ENCODE measurements at places on chromosomes 5 and 9. TPM values are rescaled to one million over a fixed set of nuclear protein-coding genes. Genes with fewer than 3 reads are reported as not detected.

GRCh38 chr9:14307989-14308852, 5.7 kb downstream of the NFIB start:
- no peak for DNase-seq

The PCDHB10 gene
- total RNA-seq, result 2.5 TPM

DNA sequence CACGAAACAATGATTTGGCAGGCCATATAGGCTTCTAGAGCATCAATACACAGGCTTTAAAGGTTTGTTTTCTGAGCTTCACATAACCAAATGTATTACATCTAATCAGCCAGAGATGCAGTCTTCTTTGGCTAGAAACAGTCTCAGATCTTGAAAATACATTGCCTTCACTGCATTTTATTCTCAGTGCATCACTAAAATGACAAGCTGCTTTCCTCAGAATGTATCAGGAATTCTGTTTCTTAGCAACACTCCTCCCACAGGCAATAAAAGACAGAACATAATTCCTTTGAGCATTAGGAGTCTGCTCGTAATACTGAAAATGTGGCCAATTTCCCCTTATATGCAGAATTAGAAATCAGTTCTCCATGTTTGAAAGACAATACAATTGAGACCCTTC, 36.9 kb downstream of the FEM1C start:
- DNase-seq, result no peak

GRCh38 chr9:29456940-29457339, 1883.7 kb upstream of the C9orf72 start:
- no peak for DNase-seq

GRCh38 chr9:104775574-104775936, 11.6 kb downstream of the NIPSNAP3B start:
- no peak for DNase-seq

DNA sequence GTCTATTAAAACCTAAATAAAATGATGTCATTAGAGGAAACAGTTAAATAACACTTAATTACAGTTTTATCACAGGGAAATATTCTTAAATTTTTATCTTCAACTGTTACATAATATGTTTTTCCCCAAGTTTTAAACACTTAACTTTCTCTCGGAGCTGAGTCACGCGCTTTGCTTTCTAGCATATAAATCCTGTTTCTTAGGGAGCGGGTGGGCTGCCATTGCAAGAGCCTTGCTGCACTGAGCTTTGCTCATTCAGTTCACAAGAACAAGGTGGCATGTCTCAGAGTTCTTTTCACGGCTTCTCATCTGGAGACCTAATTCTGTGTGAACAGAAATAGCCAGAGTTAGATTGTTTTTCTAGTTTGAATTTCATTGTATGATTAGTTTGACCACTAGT, 166.1 kb downstream of the ZSWIM6 start:
- DNase-seq, result no peak

DNA sequence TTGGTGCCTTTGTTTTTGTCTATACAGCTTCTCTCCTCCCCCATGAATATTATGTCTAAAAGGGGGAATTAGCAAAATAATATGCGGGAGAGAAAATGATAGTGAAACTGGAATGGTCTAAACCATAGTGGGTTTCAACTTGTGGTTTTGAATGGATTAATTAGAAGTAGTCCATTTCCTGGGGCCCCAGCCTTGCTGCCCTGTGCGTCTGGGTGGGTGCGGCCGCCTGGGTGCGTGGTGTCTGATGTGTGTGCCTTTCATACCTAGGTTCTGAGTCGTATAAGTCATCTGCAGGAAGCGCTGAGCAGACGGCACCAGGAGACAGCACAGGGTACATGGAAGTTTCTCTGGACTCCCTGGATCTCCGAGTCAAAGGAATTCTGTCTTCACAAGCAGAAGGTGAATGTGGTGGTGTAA, 120.0 kb upstream of the CACNA1B start:
- DNase-seq, result no peak

- no peak for DNase-seq
Observed at GRCh38 chr9:8251566-8251965, 452.0 kb upstream of the DMAC1 start.

Data from right atrium auricular region (tissue), 2 donors.